ENCODE measurements at places on chromosomes 4 and X.
A peak's percentile ranks its signal among the peaks of the same experiment; 100 is the strongest.

- H3K27ac ChIP-seq = no peak overlapping the region
- no peak for DNase-seq
- H3K36me3 ChIP-seq = no peaks in the 10 kb centered on the region
- no peak overlapping the region for H3K4me3 ChIP-seq
- no peaks in the 10 kb centered on the region for H3K4me1 ChIP-seq
These were observed 14.4 kb upstream of the CXCL8 start for GRCh38 chr4:73725985-73726384.

DNA sequence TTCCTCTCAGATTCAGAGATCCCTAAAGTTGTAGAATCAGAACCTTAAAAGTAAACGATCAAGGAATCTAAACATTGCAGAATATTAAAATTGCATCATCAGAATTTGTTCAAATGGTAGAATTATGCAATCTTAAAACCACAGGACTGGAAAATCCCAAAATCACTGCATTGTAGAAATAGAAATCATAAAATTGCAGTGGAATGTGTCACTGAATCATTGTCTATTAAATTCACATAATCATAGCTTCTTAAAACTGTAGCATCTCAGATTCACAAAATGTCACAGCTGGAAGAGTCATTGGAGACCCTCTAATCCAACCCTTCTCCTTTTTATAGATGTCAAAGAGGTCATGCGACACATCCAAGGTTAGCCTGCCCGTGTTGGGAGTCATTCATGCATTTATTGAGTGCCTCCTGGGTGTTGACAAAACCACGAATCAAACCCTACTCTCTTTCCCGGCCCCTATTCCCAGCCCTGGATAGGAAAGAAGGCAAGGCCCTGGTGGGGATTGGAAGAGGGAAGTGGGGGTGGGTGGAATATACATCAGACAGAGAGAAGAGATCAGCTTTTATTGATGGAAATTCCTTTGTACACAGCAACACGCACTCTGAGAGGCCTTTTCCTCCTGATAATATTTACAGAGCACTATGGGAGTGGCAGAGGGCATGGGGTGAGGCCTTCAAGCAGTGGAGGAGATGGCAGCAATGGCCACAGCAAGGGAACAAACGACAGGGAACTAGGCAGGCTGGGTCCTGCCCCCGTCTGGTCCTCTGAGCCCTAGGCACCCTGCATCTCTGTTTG is 15.4 kb downstream of the IQSEC2 start:
- no peak for DNase-seq
- no peaks in the 10 kb centered on the region for H3K4me1 ChIP-seq
- no peak overlapping the region for H3K27ac ChIP-seq
- H3K4me3 ChIP-seq = no peak overlapping the region
- H3K36me3 ChIP-seq = no peaks in the 10 kb centered on the region

GRCh38 chrX:45497290-45497689 is 296.6 kb upstream of the DIPK2B start:
- no peak overlapping the region for H3K27ac ChIP-seq
- DNase-seq = no peak
- no peak overlapping the region for H3K4me3 ChIP-seq
- H3K4me1 ChIP-seq = no peaks in the 10 kb centered on the region

DNA sequence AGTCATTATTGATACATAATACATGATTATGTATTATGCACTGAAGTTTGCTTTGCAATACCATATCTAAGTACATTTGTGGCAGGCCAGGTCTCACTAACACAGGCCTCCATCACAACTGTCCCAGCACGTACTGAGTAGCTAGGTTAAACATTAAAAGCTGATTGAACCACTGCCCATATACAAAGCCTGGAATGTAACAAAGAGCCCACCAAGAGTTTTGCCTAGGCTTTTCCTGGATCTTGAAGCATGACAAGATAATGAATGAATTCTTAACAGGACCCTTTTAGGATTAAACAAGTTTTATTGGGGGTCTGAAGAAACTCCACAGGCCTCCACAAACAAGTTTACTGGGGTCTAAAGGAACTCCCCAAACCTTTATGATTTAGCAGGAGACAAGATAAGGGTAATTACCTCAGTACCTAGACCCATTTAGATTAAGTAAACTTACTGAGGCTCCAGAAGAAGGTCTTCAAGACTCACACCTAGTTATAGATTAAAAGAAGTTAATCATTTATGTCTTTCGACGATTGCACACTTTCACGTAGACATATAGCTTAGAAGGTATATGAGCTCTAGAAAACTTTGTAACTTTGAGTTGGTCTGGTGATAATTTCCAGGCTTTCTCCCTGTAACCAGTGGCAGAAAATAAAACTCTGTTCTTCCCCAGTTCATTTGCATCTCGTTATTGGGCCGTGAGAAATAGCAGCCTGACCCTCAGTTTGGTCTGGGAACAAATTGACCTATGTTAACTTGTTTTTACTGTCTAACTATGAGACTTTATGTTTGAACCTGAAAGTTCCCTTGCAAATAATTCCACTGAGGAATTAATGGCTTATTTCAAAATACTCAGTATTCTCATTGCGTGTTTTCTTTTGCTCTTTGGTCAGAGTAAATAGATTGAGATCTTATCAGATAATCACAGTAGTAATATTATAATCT is 84.8 kb downstream of the PHEX start:
- no peaks in the 10 kb centered on the region for H3K27me3 ChIP-seq
- no peaks in the 10 kb centered on the region for H3K4me1 ChIP-seq
- DNase-seq = no peak
- H3K27ac ChIP-seq = no peak overlapping the region
- H3K36me3 ChIP-seq = no peaks in the 10 kb centered on the region

DNA sequence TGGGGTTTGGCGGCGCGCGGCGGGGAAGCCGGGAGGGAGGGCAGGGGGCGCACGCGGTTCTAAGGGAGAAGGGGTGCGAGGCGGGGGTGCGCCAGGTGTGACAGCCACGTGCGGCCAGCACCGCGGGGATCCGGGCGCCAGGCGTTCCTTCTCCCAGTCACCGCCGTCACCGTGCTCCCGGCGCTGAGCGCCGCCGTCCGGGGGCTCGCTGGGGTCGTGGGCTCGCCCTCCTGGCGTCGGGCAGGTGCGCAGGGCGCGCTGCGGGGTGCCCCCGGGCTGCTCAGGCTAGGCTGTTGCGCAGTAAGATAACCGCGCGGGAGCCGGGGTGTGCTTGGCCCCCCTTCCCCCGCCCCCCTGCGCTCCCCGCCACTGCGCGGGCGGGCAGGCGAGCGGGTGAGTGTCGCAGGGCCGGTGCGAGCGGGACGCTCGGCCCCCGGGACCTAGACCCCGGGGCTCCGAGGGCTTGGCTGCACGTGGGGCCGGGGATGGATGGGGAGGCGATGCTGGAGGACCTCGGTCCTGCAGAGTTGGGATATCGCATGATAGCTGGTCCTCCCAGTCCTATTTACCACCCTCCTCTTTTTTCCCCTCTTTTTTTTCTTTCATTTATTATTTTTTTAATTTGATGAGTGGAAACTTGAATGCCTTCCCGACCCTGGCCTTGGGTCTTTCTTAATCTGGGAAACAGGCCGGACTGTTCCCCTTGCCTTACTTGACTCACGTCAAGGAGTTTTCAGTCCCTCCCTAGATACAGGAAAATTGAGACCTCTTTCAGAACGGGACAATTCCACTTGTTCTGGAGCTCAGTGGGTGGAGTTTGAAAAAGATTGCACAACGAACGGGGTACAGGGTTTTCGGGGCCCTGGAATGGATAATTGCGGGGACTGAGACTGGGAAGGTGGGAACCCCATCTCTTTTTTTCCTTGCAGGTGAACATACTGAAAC is 797 bp downstream of the TXLNG start:
- no peaks in the 10 kb centered on the region for H3K27me3 ChIP-seq
- H3K4me3 ChIP-seq = peak overlapping the region; percentile 88
- H3K36me3 ChIP-seq = no peaks in the 10 kb centered on the region
- no peak for DNase-seq
- no peaks in the 10 kb centered on the region for H3K4me1 ChIP-seq

GRCh38 chr4:183950536-183950935 is 45.4 kb downstream of the STOX2 start:
- no peak overlapping the region for H3K4me3 ChIP-seq
- no peak for DNase-seq
- H3K27me3 ChIP-seq = no peaks in the 10 kb centered on the region

GRCh38 chr4:15398732-15399131 is 29.1 kb upstream of the C1QTNF7 start:
- no peaks in the 10 kb centered on the region for H3K36me3 ChIP-seq
- no peak overlapping the region for H3K27ac ChIP-seq
- no peaks in the 10 kb centered on the region for H3K4me1 ChIP-seq
- no peaks in the 10 kb centered on the region for H3K27me3 ChIP-seq
- DNase-seq = no peak

DNA sequence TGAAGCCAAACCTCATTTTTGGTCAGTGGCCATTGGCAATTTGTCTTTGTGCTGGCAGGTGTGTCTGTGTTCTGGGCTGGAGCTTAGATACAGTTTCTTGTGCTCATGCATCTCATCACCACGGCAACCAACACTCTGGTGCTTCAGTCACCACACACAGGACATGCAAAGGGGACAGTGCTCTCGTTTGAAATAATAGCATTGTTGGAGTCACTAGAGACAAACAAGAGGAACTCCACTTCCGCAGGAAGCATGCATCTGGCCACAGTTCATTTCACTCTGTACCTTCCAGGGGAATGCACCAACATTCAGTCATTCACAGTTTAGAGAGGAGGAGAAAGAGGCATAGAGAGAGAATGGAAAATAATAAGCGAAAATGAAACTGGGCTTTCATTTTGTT is 267.4 kb downstream of the ANK2 start:
- H3K36me3 ChIP-seq = no peaks in the 10 kb centered on the region
- H3K27me3 ChIP-seq = no peaks in the 10 kb centered on the region
- DNase-seq = no peak
- no peaks in the 10 kb centered on the region for H3K4me1 ChIP-seq
